ENCODE measurements at places on chromosomes 16 and 17.

DNA sequence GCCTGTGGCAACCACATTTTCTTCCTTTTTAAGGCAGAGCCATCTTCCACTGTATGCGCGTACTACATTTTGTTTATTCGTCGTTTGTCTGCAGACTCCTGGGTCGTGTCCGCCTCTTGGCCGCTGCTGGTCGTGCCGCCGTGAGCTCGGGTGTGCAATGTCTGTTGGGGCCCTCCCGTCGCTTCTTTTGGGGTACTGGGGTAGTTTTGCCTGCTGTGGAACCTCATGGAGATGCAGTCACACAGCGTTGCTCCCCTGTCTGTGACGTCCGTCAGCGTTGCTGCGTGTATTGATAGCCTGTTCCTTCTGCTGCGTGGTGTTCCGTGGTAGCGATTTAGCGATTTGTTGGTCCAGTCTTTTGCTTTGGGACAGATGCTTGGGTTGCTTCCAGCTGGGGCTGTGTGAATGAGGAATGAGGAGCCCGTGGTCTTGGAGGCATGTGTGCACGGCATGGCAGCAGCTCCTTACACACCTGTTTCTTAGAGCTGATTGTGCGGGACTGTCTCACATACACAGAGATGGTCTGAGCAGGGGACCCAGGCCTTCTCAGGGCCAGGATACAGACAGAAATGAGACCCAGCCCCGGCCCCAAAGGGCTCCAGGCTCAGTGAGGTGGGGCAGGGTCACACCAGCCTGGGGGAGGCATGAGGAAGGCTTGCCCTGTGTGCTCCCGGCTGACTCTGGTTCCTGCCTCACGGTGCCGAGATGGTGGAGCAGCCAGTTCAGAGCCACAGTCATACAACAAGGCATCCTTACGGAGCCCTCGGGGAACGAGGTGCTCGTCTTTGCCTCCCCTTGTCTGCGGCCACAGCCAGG lies 78.4 kb upstream of the GSE1 start:
- no peak for DNase-seq

GRCh38 chr17:41448506-41448905 lies 7.7 kb upstream of the KRT38 start:
- no peak for DNase-seq

DNA sequence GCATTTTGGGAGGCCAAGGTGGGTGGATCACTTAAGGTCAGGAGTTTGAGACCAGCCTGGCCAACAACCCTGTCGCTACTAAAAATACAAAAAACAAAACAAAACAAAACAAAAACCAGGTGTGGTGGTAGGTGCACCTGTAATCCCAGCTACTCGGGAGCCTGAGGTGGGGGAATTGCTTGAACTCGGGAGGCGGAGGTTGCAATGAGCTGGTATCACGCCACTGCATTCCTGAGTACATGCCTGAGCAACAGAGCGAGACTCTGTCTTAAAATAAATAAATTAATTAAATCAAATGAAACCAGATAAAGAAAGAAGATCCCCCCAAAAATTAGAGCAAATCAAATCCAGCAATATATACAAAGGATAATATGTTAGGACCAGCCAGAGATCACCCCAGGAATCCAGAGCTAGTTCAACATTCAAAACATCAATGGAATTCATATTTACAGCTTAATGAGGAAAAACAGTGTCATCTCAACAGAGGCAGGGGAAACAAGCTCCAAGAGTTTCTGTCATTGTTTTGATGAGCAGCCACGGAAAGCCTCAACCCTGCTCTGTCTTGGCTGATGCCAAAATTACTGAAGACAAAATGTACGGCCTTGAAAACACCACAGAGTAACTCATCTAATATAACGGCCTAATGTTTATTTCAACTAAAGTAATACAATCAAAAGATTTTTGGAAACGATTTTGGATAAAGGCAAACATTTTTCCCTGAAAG lies 3.7 kb downstream of the PEMT start:
- DNase-seq, result no peak

DNA sequence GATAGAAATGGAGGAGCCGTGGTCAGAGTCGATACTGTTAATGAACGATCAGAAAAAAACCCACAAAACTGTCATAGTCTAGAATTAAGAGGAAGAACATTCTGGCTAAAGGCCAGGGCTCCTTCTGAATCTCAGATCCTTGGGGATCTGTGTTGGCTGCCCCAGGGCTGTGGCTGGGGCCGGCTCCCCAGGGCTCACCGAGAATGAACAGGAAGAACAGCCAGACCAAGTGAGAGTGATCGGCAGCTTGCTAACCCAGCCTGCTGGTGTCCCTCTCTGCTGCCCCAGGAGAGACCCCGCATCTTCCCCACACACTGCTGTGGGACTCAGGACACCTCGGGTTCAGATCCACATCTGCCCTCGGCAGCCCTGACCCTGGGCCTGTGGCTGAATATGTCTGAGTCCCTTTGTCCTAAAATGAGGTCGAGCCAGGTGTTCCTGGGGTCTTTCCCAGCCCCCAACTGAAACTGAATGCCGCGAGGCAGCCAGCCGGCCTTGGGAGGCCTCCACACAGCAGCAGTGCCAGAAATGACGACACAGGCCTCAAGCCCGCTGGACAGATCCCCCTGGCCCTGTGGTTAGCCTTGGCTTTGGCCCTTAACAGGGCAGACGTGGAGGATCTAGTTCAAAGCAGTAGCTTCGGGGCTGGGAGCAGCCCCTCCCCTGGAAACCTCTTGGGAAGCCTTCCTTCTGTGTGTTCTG lies 23.9 kb upstream of the CLEC18A start:
- no peak for DNase-seq

DNA sequence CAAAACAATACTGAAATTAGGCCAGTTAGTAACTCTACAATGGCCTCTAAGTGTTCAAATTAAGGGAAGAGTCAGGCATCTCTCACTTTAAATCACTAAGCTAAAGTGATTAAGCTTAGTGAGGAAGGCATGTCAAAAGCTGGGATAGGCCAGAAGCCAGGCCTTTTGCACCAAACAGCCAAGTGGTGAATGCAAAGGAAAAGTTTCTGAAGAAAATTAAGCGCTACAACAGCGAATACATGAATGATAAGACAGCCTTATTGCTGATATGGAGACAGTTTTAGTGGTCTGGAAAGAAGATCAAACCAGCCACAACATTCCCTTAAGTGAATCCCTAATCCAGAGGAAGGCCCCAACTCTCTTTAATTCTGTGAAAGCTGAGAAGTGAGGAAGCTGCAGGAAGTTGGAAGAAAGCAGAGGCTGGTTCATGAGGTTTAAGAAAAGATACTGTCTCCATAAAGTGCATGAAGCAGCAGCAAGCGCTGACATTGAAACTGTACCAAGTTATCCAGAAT lies 12.1 kb downstream of the RFWD3 start:
- no peak for DNase-seq

DNA sequence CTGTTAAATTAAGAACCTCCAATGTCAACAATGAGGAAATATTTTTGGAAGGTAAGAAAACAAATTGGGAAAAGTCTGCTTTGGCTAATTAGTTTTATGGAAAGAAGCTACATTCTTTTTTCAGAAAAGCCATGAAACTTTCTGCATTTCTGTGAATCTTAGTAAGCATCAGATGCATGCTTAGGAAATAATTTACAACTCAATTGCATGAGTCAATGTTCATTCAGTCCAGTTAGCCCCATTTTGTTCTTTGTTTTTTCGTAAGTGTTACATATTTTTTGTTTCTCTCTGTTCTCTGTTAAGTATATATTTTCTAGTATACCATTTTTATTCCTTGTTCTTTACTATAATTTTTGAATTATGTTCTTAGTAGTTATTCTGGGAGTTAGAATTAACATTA lies 195.2 kb upstream of the KIF2B start:
- DNase-seq, result no peak

GRCh38 chr16:66097751-66098150 lies 268.7 kb upstream of the CDH5 start:
- DNase-seq, result no peak

- DNase-seq, result no peak
Measured at GRCh38 chr17:7646457-7646856, 4.3 kb upstream of the ATP1B2 start.

- no peak for DNase-seq
Measured at GRCh38 chr17:70276906-70277305, 107.6 kb downstream of the KCNJ2 start.

GRCh38 chr16:81713295-81713772 lies 65.8 kb upstream of the PLCG2 start:
- no peak for DNase-seq

DNA sequence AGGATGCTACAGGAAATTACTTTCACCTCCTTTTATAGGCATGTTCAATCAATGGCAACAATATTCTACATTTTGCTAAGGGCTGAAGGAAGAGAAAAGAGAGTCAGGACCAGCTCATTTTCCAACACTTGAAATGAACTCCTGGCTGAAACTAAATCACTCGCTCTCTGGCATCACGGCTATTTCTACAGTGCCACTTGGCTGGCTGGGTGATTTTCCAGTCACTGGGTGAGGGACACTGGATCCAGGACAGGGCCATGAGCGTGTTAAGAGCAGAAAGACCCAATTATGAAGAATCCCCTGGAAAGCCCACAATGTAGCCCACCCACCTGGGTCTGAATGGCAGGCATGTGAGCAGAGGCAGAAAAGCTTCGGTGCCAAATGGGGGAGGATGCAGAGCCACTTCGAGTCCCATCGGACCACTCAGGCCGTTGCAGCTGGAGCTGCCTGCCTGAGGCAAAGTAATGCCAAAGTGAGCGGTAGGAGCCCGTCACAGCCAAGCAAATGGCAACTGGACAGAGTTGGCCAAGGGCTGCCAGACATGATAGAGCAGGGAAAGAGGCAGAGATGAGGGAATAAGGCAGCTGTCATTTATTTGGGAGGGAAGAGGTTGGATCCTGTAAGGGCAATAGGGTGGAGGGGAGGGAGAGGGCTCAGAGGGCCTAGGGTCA lies 246.2 kb downstream of the STX8 start:
- DNase-seq, result no peak

- DNase-seq, result no peak
Measured at GRCh38 chr16:85166699-85167588, 54.7 kb upstream of the CIBAR2 start.

DNA sequence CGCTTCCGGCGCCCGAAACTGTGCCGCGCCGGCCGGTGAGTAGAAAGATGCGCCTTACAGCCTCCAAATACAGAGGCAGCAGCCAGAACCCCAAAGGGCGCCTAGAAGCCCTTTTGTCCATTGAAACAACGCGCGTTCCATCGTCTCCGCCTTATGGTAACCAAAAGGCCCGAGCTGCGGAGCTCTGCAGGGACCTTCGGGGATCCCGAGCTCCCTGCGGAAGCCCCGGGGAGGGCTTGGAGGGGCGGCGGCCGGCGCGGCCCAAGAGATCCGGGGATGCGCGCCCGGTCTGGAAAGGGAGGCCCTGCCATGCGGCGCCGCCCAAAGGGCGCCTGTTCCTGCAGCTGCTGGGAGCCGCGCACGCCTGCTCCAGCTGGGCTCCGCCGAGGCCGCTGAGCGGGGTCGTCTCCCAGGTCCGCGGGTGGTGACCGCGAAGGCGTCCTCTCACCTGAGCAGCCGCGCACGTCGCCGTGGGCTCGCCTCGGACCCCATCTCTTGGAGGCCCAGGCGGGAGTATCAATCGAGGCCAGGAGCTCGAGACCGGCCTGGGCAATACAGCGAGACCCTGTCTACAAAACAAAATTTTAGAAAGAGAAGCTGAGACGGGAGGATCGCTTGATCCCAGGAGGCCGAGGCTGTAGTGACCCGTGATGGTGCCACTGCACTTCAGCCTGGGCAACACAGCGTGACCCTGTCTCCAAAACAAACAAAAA lies 742 bp upstream of the FBXO31 start:
- no peak for DNase-seq

GRCh38 chr16:11389631-11390565 lies 44.6 kb downstream of the RMI2 start:
- DNase-seq, result no peak

DNA sequence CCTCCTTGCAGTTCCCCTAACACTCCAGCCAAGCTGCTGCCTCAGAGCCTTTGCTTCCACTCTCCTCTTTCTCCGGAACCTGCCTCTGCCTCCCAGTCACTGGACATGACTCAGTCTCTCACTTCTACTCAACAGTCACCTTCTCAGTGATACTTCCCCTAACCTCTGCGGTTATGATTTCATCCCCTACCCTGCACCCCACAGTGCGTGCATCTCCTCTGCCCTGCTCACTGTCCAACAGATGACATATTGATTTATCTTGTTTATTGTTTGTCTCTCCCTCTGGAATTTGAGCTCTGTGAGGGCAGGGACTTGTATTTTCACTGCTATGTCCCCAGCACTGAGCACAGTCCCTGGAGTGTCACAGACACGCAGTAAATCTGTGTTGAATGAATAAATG lies 100.7 kb downstream of the CYLD start:
- DNase-seq, result no peak

- DNase-seq, result no peak
Measured at GRCh38 chr16:64242492-64242891, 879.4 kb downstream of the CDH11 start.

DNA sequence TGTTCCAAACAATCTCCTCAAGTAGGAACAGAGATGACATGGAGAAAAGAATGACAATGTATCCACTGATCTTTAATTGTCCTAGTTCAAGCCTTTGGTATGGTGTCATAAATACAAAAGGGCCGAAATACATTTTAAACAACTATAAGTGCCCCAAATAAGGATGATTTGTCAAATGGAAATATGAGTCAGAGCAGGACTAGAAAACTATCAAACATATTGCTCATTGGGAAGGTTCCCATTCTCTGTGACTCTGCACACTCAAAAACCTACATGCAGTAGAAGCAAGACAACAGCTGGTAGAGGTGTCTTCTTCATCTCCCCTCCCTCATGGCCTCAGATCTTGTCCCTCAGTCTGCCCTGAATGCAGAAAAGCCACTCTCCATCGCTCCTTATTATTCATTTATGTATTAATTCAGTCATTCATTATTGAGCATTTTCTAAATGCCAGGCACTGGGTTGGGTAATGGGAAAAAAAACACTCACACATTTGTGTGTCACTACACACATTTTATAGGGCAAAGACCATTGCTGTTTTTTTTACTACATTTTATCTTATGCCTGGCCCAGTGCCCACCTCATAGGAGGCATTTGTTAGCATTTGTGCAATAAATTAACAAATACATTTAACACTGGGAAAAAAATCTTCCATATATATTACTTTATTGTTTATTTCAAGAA lies 10.1 kb downstream of the CA10 start:
- DNase-seq, result no peak

GRCh38 chr17:68640242-68640989 lies 39.2 kb upstream of the FAM20A start:
- no peak for DNase-seq
